NB4 (cell line): ENCODE measurements at places on chromosomes 3 and 15.

GRCh38 chr3:153173758-153174516 is 11.9 kb downstream of the RAP2B start:
- DNase-seq: no peak

DNA sequence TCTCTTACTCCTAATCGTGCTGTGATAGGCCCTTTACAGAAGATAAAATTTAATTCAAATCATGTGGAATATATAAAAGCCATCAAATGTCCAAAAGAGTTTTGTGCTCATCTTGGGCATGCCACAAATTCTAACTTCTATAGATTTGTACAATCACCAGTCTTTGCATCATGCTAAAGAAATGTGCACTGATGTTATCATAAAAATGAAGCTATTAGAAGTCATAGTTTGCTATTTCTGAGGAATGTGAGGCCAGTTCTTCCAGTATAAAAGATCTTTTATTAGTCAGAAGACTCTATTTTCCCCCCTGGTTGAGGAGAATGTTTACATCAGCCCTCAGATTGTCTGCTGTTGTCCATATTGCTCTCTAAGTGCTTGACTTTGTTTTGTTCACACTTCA is 2.1 kb upstream of the ANXA2 start:
- no peak for DNase-seq

- no peak for DNase-seq
Measured at GRCh38 chr15:68429691-68430470, 2.1 kb downstream of the ITGA11 start.

DNA sequence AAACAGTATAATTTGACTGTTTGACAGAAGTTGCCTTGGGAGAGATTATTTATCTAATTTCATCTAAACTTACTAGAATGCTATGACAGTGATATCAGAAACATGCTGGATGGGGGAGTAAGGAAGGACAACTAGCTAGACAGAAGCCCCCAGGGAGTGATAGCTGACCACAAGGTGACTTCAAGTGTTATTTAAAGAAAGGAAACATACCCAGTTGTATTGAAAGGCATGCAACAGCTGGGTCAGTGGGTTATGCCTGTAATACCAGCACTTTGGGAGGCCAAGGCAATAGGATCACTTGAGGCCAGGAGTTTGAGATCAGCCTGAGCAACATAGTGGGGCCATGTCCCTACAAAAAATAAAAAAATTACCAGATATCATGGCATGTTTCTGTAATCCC is 69.6 kb downstream of the SLC49A4 start:
- peak; percentile 27 for DNase-seq

- DNase-seq: peak; percentile 93
Measured at GRCh38 chr15:84654689-84655453, 788 bp upstream of the WDR73 start.

- no peak for DNase-seq
Measured at GRCh38 chr3:192883512-192883911, 34.1 kb downstream of the MB21D2 start.

GRCh38 chr15:92277776-92278175 is 115.9 kb upstream of the ST8SIA2 start:
- DNase-seq: peak; percentile 30

DNA sequence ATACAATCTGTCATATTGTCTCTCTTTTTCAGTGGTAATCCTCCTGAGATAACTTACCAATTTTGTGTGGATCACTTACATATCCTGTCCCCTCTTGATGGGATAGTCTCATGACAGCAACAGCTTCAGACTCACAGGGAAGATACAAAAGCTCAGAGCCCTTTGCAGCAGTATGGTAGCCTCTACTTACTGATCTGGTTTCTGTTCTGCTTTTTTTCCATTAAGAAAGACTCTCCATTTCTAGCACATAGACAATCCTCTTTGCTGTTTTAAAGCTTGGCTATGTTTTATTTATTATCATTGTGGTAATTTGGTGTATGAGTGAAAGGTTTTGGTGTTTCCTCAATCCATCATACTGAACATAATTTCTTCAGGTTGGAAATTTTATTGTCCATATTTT is 25.4 kb upstream of the SOX14 start:
- no peak for DNase-seq

DNA sequence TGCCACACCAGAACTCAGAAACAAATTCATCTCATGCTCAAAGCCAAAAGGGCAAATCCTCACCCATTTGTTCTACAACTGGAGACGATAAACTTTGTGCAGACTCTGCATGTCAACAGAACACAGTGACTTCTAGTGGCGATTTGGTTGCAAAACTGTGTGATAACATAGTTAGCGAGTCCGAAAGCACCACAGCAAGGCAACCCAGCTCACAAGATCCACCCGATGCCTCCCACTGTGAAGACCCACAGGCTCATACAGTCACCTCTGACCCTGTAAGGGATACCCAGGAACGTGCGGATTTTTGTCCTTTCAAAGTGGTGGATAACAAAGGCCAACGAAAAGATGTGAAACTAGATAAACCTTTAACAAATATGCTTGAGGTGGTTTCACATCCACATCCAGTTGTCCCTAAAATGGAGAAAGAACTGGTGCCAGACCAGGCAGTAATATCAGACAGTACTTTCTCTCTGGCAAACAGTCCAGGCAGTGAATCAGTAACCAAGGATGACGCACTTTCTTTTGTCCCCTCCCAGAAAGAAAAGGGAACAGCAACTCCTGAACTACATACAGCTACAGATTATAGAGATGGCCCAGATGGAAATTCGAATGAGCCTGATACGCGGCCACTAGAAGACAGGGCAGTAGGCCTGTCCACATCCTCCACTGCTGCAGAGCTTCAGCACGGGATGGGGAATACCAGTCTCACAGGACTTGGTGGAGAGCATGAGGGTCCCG is 199.7 kb downstream of the AKAP13 start:
- DNase-seq: peak; percentile 12

DNA sequence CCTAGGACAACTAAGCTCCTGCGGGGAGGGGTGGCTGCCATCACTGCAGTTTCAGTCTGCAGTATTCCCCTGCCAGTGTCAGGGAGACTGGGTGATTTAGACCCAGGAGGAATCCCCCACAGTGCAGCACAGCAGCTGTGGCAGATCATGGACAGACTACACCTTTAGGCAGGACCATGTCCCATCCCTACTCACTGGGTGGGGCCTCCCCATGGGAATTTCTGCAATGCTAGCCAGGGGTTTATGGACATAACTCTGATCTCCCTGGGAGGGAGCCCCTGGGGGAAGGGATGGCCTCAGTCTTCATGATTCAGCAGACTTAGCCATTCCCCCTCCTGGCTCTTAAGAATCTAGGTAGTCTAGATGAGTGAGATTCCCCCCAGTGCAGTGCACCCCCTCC is 130.1 kb upstream of the STAC start:
- DNase-seq: no peak

DNA sequence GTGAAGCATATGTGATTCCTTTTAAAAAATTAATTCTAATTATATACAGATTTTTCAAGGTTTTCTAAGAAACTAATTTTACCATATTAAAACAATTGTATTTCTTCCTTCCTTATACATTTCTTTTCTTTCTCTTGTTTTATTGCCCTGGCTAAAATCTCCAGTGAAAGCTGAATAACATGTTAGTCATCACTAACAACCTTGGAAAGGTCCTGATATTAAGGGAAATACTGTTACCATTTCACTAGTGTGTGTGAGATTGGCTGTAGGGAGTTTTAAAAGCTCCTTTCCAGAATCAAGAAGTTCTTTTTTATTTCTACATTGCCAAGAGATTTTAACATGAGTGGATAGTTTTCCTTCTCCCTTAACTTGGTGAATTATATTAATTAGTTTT is 229.7 kb upstream of the EIF1B start:
- no peak for DNase-seq

- DNase-seq: no peak
Measured at GRCh38 chr3:137219801-137220445, 262.1 kb downstream of the IL20RB start.

GRCh38 chr3:6805236-6805635 is 55.7 kb upstream of the GRM7 start:
- no peak for DNase-seq

DNA sequence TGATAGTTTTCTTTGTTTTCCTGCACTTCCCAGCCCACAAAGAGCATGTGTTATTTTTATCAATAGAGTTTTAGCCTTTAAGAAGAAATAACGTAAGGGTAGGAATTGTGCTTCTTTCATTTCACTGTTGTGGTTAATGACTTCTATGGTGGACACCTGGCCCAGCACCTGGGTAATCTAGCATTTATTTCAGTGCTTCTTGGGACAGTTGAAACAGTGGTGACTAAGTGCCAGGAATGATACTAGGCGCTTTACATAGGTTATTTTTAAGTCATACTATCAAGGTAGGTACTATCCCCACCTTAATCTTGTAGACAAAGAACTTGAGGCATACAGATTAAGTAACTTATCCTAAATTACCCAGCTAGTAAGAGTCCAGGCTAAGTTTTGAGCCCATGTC is 243.8 kb downstream of the SOX2 start:
- DNase-seq: no peak

- no peak for DNase-seq
Measured at GRCh38 chr3:96410006-96410730, 404.2 kb upstream of the EPHA6 start.

DNA sequence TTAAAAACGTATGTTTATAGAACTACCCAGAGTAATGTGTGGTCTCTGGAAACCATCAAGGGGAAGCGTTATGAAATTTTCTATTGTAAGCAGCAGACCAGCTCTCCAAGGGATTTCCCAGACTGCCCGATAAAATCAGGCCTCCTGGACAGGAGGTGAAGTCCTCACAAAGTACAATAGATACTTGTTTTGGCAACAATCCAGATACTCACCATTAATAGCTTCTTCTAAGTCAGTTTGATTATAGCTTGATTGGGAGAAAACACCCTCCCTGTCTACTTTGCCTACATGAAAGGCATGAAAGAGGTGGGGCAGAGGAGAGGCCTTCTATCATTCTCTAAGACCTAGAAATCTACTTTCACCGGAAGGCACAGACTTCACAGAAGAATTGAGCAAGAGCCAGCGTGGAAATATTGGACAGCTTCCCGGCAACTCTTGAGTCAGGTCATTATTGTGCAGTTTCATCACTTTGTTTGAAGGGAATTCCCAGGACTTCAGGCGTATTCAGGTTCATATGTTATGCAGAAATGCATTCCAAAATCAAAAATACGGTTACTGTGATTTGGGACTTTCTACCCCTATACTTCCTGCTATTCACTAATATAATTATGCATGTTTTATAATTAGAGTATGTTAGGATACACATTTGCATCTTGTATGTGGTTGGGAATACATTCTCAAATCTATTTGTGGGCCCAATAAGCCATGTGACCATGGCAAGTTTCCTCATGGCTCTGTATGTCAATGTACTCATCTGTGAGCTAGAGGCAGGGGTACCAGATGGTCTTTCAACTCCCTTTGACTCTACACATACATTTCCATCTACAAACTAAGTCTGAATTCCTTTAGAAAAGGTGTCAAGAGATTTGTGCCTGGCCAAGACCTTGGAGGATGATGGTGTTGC is 103.5 kb downstream of the CD47 start:
- DNase-seq: peak; percentile 15

GRCh38 chr15:57216288-57216687 is 160.0 kb upstream of the CGNL1 start:
- DNase-seq: peak; percentile 13

GRCh38 chr3:185082149-185082548 is 70.7 kb downstream of the C3orf70 start:
- DNase-seq: no peak

DNA sequence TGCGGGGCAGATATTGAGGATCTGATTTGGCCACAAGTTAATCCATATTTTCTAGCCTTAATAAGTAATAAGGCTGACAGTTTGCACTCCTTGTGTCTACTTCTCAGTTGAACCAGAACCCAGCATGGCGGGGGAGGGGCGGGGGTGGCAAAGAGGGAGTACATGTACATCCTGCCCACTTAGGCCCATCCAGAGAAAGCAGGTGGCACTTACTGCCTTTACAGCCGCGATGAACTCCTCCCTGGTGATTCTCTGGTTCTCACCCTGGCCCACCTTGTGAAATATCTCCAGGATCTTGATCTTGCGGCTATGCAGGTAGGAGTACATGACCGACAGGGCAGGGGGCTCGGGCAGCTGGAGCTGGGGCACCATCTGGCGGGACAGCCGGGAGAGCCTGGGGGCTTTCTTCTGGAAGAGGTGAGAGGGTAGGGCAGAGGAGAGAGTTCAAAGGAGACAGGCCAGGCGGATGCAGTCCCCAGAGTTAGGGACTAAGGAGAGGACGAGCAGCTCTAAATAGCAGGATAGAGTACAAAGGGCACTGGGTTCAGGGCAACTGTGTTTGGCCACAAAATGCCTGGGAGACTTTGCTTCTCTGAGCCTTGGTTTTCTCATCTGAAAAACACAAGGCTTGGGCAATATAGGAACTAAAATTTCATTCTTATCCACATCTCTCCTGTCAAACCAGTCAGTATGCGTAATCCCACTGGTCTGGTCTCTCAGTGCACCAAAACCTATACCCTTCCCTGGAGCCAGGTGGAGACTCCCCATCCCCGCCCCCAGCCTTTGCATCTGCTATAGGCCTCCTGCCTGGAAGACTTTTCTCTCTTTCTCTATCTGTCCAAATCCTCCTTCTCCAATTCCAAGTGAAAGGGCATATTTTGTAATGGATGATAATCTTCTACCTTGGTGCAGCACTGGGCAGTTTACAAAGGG is 10.1 kb downstream of the EFCAB12 start:
- DNase-seq: no peak

DNA sequence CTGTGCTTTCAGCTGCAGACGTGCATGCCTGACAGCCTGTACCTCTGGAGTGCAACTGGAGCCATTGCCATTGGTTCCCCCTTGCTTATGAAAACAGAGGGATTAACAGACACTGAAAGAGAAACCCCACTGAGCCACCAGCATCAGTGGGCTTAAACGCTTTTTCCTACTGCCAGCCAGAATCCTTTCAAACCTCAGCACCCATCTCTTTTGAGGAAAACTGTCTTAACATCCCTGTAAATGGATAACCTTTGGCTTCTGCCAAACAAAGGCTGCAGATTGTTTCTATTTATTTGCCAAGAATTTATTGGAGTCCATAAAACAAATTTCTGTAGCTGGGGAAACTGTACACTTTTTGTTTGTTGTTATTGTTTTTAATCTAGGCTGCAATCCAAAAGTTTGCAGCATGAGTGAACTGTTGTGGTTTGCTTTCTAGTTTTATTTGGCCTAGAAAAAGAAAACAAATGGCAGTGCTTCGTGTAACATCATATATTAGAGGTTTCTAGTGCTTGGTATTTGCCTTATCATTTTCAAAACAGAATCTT is 369.2 kb upstream of the IL12A start:
- no peak for DNase-seq
